ENCODE measurements at places on chromosomes 12 and 14.

GRCh38 chr12:15206831-15207389 lies 14.3 kb downstream of the RERG start:
- no peak for DNase-seq

- no peak for DNase-seq
These were observed 64.9 kb upstream of the STRN3 start for GRCh38 chr14:31090883-31091764.

- DNase-seq, result no peak
These were observed 307.5 kb downstream of the EMP1 start for GRCh38 chr12:13504074-13504473.

GRCh38 chr14:101508948-101509729 lies 52.2 kb upstream of the DIO3 start:
- no peak for DNase-seq

- DNase-seq, result no peak
These were observed 1018.7 kb downstream of the AACS start for GRCh38 chr12:126083926-126084325.

DNA sequence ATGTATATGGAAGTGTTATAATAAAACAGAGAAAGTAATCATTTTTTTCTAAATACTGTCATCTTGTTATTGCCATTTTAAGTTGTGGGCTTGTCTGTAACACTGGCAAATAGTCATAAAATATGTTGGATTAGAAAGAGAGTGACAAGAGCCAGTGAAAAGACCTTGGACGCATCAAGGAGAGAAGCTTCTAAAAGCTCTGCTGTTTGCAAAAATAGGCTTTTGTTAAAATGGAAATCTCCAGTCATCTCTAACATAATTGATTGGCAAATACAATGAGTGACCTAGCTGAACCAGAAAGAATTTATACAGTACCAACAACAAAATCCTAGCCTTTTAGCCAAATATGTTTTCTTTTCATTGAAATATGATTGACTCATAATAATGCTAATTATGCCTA lies 245.8 kb upstream of the RMST start:
- DNase-seq, result no peak

- DNase-seq, result no peak
These were observed 3.5 kb upstream of the ARF3 start for GRCh38 chr12:48960834-48961233.

DNA sequence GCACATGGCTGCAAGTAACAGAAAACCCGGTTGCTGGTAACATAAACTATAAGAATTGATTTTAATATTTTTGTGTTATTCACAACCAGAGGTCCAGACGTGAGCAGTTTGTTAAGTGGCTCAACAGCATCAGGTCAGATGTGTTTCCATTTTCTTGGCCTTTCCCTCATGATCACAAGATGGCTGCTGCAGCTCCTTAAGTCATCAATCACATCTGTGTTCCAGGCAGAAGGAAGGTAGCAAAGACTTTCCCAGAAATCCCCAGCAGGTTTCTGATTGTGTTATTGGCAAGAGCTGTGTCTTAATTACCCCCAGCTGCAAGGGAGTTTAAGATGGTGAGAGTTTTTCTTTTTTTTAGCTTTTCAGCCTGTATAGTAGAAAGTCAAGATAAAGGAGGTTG lies 40.4 kb upstream of the MYL2 start:
- DNase-seq, result no peak

DNA sequence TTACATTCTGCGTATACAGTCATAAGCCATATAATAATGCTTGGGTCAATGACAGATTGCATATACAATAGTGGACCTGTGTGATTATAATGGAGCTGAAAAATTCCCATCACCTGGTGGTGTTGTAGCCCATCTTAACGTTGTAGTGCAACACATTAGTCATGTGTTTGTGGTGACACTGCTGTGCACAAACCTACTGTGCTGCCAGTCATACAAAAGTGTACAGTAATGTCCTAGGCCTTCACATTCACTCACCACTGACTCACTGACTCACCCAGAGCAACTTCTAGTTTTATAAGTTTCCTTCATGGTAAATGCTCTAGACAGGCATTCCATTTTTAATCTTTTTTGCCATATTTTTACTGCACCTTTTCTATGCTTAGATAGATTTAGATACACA lies 194.8 kb upstream of the SEL1L start:
- DNase-seq, result no peak

DNA sequence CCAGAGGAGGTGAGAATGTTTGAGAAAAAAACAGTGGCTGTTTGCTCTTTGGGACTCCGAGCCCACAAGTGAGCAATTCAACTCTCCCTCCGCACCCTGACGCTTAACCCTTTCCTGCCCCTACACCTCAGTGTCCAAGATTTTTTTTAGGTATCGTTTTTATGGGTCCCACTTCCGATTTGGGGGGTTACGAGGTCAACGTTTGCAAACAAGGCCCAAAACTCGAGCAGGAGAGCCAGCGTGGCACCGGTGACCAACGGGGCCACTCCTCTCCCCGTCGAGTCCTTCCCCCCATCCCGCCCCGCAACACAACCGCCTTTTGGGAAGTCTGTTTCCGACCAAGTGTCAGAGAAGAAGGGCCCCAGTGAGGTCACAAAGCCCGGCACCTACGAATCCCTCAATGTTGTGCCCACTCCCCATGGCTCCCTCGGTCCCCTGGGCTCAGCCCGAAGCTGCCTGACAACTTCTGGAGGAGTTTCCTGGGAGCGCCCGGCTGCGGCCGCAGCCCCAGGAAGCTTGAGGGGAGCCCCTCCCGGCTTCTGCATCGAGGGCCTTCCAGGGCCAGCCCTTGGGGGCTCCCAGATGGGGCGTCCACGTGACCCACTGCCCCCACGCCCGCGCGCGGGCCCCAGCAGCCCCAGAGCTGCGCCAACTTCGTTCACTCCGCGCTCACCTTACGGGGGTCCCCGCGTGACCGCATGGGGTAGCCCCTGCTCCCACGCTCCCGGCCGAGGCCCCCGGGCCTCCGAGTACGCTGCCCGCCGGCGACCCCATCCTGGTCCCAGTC lies 1.2 kb downstream of the CDK2AP1 start:
- DNase-seq, result no peak

GRCh38 chr12:71684081-71684480 lies 1.8 kb upstream of the TMEM19 start:
- no peak for DNase-seq

DNA sequence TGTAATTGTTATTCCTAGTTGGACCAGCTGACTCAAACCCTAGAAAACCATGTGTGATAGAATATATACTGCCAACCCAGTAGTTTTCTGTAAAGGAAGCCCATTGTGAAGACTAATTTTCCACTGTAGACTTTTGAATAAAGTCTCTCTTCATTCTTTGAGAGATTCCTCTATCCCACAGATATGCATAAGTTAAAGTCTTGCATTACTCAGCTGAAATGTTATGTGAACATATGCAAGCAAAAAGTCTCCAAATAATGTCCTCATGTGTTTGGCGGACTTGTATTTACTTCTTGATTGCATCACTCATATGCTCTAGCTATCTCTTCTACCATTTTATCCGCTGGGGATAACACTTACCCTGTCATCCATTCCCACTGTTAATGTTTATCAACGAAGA lies 35.1 kb upstream of the OTOGL start:
- no peak for DNase-seq

- no peak for DNase-seq
These were observed 15.5 kb downstream of the TRPV4 start for GRCh38 chr12:109817627-109818231.

DNA sequence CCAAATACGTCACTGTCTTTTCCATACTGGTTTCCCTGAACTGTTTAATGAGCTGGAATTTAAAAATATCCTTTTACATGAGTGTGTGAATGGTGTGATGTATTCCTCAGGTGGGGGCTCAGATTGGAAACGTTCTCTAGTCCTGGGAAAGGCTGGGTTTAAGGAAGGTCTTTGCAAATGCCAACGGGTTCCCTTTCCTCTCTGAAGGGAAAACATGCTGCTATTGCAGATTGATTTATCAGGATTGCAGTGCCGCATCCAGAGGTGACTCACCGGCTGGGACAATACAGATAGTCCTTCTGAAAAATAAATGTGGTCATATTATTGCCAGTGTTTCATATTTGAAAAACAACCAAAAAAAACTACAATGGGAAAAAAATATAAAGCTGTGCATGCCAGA lies 193.1 kb upstream of the FLRT2 start:
- DNase-seq, result no peak

DNA sequence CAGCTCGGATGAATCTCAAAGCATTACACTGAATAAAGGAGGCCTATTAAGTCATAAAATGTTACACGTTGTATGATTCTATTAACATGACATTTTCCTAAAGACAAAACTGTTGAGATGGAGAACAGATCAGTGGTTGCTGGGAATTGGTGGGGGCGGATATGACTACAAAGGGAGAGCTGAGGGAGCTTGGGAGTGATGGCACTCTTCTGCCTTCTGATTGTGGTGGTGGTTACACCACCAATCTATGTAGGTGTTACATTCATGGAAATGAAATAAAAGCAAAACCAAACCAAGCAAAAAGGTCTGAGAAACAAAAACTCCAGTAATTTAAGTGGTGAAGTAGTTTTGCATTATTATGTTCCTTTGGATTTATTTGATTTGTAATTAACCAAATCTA lies 16.4 kb upstream of the EVL start:
- no peak for DNase-seq

GRCh38 chr12:116890330-116890729 lies 9.1 kb upstream of the HRK start:
- no peak for DNase-seq

GRCh38 chr14:22314183-22314820 lies 274.7 kb downstream of the DAD1 start:
- peak; percentile 46 for DNase-seq

- DNase-seq, result no peak
These were observed 1785.1 kb upstream of the FLRT2 start for GRCh38 chr14:83744891-83745290.

- DNase-seq, result peak; percentile 14
These were observed 4.1 kb downstream of the CLEC2B start for GRCh38 chr12:9864913-9865675.

GRCh38 chr12:52009081-52009751 lies 2.5 kb downstream of the TAMALIN start:
- no peak for DNase-seq

GRCh38 chr14:65827520-65827919 lies 415.0 kb downstream of the FUT8 start:
- DNase-seq, result no peak

GRCh38 chr12:85779768-85780167 lies 56.4 kb downstream of the RASSF9 start:
- DNase-seq, result no peak

- no peak for DNase-seq
These were observed 28.3 kb downstream of the MMAB start for GRCh38 chr12:109544955-109545531.

GRCh38 chr14:86766469-86766868 lies 1226.5 kb downstream of the GALC start:
- DNase-seq, result no peak

DNA sequence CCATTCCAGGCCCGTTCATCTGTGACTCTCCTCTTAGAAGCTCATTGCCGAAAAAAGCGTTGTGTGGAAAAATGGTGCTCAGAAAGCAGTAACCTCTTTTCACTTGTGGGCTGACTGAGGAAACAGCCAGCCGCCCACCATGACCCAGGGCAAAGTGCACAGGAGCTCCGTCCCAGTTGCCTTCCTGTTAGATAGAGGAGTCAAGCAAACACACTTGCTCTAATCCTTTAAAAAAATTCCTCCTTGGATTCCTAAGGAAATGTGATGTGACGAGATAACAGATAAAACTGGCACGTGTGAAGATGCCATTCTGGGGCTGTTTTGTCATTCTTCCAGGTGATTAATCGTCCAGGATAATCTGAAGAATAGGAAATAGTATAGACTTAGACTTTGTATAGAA lies 396.8 kb upstream of the DDHD1 start:
- no peak for DNase-seq

DNA sequence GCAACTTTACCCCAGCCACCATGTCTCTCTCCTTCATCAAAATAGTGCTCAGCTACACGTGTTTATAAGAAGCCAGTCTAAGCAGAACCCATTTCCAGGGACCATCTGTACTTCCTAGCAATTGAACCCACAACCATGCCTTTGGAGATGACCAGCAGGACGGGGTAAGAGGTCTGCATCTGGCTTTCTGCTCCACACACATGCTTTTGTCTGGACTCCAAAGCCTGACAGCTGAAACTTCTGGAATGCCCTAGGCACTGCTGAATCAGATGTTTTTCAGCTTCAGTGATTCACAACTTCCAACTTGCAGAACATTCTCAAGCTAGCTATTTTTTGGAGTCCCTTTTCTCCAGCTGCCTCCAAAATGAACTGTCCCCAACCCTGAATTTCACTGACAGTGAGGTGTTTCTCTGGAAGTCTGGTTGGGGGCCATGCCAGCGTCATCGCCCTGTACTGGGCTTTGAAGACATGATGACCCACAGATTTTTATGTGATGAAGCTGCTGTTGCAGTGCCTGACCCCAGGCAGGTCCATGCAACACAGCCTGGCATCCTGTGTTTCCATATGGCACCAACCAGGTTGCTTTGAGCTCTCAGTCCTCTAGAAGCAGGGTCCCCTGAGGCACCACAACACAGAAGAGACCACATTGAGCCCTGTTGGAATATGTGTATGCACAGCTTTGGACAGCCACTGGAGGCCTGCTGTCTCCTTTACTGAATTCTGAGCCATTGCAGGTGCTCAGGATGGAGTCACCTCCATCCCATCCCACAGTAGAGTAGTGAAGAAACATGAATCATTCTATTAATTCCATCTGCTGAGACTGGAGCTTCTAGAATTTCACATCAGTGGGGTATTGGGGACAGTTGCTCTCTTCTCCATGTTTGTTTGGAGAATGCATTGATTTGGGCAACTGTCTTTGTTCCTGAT lies 80.2 kb downstream of the NUAK1 start:
- DNase-seq, result no peak

DNA sequence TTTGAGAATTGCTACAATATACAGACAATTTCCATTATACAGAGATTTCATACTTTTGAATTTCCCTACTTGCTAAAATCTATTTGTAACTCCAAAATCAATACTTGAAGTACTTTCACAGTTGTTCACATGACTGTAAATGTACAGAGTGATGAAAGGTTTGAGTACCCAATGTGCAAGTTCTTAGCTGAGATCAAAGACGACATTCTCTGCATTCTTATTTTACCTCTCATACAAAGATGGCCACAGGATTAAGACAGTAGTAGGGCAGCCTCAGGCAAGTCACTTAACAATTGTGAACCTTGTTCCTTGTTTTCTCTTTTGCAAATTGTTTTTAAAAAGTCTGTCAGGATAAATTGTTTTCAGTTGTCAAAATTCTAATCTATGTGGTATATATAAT lies 255.9 kb upstream of the KITLG start:
- DNase-seq, result no peak

DNA sequence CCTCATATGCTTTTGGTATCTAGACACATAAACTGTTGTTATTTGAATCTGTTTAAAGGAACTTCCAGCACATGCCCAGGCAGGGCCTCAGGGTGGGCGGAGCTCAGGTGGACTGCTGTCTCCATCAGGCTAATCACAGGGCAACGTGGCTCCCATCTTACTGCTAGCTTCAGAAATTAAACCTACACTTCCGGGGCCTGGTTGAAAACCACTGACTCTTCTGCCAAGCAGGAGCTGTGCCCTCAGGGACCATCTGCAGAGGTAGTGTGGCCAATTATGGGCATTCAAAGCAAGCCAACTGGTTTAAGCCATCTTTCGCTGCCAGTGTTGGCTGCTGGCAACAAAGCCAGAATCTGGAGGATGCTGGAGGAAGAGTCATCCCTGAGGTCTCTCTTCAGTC lies 97.5 kb downstream of the TMX1 start:
- no peak for DNase-seq

All from MM.1S (cell line).